Activated CD4-positive, alpha-beta T cell treated with anti-CD3 and anti-CD28 coated beads for 36 hours (primary cell): ENCODE measurements at places on chromosomes 5 and 9.
A peak's percentile ranks its signal among the peaks of the same experiment; 100 is the strongest.

DNA sequence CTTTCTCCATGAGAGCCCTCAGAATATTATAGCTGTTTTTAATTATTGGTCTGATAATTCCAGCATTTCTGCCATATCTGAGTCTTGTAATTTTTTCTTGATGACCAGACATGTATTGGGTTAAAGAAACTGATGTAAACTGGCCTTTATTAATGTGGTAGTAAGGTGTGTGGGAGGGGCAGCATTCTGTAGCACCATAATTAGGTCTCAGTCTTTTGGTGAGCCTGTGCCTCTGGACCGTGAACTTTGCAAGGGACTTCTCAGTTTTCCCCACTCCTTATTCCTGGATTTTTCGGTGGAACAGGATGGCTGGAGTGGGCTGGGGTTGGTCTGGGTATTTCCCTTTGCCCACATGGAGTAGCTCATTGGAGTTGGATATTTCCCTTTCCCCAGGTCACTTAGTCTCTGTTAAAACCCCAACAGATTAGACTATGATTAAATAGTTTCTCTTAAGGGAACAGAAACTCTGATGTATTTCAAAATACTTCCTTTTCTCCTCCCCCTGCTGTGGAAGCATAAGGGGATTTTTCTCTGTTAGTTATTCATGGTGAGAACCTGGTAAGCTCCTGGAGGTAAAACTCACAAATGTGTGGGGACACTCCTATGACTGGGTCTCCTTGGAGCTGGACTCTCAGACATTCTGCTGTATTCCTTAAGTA lies 52.4 kb downstream of the FSD1L start:
- no peak for DNase-seq

DNA sequence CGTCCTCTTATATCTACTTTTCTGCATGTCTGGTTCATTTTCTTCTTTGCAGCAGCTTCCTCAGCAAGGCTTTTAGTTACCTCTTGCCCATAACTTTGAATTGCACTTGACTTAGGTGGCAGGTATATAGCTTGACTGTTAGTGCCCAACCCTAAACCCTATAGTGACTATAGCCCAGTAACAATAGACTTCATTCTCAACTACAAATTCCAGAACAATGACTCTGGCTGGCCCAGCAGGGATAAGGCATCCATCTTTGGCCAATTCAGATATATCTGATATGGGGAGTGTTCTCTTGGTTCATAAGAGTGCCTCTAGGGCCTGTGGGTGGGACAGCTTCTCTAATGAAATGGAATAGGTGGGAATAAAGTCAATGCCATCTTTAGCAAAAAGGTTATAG lies 246.2 kb downstream of the DMRT2 start:
- no peak for DNase-seq

DNA sequence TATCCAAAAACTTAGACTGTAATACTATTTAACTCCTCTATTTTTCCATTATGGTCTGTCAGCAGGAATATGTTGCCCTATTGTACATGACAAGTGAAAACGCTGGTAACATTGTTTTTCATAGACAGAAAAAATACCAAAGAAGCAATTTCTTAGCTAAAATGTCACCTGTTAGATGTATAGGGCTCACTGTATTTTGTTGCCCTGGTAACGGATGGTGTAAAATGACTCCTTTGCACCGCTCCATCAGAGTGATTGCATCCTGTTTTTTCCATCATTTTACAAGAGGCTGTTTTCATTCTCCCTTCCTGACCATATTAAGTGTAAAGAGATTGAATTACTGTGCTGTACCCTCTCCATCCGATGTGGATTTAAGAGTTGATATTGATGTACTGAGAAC lies 460.1 kb upstream of the TLE4 start:
- DNase-seq = no peak

GRCh38 chr9:6677803-6678202 lies 32.3 kb upstream of the GLDC start:
- no peak for DNase-seq

GRCh38 chr9:13411791-13412190 lies 132.3 kb upstream of the MPDZ start:
- DNase-seq = no peak

DNA sequence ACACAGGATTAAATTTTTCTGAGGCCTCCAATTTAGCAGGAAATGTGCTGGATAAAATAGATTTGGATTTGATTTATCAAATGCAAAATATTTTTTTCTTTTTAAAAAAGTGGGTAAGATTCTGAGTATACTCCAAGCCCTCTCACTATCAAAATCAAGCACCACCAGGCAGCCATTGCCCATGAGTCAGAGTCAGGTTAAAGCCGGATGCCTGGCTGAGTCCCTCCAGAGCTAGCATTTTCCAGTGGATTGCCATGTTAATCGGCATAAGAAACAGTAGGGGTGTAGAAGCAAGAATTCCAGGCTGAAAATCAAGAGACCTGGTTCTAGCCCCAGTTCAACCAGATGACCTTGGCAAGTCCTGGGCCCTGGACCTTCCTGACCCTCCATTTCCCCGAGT lies 85.3 kb downstream of the FAM114A2 start:
- DNase-seq = no peak

DNA sequence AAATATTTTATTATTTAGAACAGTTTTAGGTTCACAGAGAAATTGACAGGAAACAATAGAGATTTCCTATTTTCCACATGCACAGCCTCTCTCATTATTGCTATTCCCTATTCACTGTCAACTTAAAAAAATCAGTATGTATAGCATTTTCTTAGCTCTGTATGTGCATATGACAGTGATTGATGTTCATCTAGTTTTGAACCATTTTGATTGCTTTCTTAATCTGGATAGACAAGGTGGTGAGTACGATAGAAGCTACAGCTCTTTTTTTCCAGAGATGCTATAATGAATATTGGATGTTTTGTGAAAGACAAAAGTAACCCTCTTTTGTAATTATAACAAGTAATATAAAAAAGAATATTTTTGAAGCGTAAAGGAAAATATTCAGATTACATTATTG lies 201.2 kb upstream of the ARRDC3 start:
- DNase-seq = no peak

DNA sequence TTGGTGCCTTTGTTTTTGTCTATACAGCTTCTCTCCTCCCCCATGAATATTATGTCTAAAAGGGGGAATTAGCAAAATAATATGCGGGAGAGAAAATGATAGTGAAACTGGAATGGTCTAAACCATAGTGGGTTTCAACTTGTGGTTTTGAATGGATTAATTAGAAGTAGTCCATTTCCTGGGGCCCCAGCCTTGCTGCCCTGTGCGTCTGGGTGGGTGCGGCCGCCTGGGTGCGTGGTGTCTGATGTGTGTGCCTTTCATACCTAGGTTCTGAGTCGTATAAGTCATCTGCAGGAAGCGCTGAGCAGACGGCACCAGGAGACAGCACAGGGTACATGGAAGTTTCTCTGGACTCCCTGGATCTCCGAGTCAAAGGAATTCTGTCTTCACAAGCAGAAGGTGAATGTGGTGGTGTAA lies 120.0 kb upstream of the CACNA1B start:
- peak; percentile 58 for DNase-seq

DNA sequence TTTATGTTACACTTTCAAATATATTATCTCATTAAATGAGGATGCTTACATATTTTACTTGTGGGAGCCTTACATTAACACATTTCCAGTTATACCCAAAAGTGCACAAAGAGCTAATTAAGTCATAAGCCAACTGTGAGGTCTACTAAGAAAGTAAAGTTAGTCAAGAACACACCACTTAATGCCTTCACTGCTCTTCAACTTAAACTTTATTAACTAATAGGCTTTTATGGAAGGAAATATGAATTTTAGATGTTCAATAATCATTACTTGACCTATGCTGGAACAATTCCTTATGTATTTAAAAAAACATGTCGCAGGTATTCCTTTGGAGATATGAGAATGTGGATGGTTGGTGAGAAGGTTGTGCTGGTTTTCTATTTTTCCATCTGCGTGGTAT lies 3.4 kb downstream of the ST8SIA4 start:
- no peak for DNase-seq

- DNase-seq = no peak
Observed at GRCh38 chr9:95927271-95928004, 51.9 kb downstream of the ERCC6L2 start.

- DNase-seq = no peak
Observed at GRCh38 chr9:99210572-99210971, 11.2 kb downstream of the ALG2 start.

- no peak for DNase-seq
Observed at GRCh38 chr9:128121924-128122808, 5.4 kb downstream of the PTGES2 start.
